AG08396 (cell line): ENCODE measurements at places on chromosomes 12 and 14.

- DNase-seq, result no peak
These were observed 9.6 kb upstream of the SNAPC1 start for GRCh38 chr14:61752626-61753025.

DNA sequence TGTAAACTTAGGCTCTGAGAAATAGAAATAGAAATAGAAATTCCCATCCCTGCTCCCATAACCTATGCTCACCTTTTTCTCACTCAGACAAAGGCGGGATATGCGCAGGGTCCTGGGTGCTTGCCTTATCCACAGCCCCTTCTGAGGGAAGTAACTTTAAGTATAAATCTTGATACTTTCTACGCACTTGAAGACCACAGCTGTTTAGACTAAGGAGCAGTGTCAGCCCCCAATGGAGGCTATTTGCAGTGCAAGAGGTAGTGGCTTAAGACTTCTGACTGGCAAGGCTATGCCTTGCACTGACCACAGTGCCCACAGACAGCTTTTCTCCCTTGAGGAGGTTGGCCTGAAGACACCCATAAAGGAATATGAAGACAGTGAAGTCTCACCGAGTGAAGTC, 35.2 kb downstream of the ASCL1 start:
- no peak for DNase-seq

- no peak for DNase-seq
These were observed 858.2 kb downstream of the VRK1 start for GRCh38 chr14:97655169-97655948.

DNA sequence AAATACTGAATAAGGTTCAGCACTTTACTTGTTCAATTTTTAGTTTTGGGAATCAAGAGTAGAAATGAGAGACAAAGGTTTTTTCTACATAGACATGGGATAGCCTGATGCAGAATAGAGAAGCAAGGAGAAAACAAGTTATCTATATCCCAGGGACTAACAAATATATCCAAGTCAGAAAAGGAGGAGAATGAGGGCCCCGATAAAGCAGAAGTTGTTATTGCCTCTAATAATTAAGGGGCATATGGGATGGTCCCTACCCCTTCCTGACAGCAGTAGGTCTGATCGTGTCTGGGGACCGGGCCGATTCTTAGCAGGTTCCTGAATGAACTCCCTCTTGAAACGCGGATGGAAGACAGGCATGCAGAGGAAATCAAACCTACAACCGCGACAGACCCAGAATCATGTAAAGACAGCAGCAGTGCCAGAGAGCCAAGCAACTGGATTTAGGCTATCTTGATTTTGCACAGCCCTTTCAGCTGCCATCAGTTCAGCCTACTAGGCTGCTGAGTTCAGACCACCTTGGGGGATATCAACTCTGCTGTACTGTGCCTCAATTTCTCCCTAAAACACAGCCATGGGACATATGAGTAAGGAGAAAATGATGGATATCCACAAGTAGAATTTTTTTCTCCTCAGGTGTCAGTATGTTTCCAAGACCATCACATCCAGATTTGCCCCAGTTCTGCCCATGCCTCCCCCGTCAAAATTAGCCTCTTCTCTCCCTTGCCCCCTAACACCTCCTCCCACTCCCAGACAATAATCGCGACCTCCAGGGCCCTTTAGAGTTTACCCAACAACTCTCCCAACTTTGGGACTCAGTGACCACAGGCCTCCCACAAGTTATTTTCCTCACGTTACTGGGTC, 706 bp downstream of the PRMT5 start:
- DNase-seq, result no peak

DNA sequence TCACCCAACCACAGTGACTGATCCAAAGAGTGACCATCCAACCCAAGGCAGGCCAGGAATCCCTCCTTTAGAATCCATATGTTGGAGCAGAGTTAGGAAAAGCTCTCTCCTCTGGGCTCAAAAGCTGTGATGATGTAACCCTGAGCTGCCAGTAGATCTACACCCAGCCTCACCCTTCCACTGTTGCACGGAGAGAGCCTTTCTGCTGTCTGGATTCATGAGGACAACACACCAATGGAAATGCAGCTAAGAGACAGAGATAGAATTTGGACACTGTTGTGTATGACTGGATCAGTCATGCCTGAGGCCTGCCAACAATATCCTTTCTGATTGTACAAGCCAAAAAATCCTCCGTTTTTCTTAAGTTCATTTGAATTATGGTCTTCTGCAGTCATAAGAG, 4.4 kb upstream of the OR6J1 start:
- no peak for DNase-seq

- peak; percentile 16 for DNase-seq
These were observed 69.9 kb downstream of the RAD52 start for GRCh38 chr12:879641-880040.

DNA sequence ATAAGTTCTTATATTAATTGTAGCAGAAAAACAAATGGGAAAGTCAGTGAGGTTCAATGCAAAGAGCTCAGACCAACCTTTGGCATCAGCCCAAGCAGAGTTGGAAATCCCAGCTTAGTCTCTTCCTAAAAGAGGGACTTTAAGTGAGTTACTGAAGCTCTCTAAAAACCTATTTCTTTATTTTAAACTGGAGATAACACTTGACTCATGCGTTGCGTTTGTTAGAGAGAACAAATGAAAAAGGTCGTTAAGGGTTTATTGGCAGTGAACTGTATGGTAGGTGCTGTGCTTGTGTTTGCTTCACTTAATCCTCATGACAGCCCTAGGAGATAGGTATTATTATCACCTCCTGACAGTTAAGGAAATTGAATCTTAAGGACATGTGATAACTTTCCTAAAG, 396.5 kb downstream of the RAD51B start:
- no peak for DNase-seq

GRCh38 chr14:32478050-32478449, 149.0 kb downstream of the AKAP6 start:
- DNase-seq, result no peak
